SK-N-DZ (cell line): ENCODE measurements at places on chromosomes 4 and X.

DNA sequence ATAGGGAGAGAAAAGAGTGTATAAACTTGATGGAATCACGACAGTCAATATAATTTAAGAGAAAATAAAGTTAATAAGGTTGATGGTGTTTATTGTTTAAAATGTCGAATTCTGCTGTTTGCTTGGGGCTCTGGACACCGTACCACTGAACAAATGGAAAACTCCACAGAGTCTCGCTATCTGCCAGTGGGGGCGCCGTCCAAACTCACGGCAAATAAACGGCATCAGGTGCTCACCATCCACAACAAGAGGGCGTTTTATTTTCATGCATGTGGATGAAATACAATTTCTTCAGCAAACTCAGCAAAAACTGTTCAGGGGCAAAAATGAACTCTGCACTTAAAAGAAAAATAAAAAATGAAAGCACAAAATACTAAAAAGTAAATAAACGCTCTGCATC lies 46.6 kb upstream of the FAM47C start:
- no peak for DNase-seq

DNA sequence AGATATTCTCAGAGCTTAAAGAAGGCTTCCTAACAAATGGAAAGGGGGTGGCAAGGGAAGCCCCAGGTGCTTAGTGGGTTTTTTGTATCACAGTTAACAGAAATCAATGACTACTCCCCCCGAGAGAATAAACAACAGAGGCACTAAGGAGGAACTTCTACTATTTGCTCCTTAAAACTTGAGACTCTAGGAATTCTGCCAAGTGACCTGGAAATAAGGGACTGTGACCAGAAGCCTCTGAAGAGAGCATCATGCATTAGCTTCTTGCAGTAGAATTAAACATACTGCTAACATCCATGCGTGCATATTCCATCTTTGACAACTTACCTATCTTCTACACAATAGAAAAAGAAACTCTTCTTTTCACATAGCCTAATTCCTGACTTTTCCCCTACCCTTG lies 86.8 kb downstream of the CAMK2D start:
- no peak for DNase-seq

- no peak for DNase-seq
These were observed 8.9 kb upstream of the GSX2 start for GRCh38 chr4:54090804-54091623.

DNA sequence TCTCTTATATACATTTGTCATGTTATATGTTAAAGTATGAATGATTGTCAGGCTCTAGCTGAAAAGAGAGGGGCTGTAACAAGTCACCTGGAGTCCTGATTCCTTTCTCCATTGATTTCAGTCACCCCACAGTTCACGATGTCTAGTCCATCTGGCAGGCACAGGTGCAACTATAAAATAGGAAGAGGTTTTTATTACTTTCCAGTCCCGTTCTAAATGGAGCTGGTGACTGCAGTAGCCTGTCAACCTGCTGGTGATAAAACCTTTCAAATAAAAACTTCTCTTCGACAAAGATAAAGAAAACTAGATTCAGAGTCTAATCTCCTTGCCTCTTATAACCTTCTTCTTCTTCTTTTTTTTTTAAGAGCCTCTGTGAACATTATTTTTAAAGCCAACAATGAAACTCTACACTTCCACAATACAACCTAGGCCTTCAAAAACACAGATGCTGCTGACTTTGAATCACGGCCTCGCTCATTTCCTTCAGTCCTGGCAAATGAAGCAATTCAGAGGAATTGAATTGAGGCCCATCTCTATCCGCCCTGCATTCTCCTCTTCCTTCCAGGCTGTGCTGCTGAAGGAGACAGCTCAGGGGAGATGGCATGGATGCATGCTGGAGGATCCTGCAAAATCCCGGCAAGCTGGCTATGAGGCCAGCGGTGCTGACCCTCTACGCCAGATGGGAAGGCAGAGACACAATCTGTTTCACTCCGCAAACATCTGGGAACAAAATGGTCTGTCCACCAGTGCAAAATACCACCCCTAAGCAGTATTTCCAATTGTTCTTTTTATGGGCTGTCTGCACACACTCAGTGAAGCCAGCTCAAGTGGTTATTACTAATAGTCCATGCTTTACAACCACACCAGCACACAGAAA lies 27.3 kb upstream of the CDKN2AIP start:
- no peak for DNase-seq

GRCh38 chr4:180057891-180058671 lies 2185.1 kb upstream of the TENM3 start:
- peak; percentile 24 for DNase-seq

- no peak for DNase-seq
These were observed 984.2 kb upstream of the ADGRL3 start for GRCh38 chr4:60215906-60216305.

DNA sequence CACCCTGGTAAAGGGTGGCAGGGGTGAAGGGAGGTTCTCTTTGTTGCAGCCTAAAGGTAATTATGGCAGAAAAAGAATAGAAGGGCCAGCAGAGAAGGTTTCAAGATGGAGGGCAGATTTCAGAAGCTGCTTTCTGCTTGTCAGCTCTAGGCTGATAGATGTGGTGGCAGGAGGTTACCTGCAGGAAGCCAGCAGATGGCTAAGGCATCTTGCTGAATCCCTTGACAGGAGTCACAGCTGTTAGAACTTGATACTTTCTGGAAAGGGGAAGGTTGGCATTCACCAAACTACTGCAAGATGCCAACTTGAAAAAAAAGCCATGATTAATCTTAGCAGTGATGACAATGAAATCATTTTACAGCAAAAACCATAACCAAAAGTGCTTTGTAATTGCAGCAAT lies 69.5 kb upstream of the CBLL2 start:
- no peak for DNase-seq

DNA sequence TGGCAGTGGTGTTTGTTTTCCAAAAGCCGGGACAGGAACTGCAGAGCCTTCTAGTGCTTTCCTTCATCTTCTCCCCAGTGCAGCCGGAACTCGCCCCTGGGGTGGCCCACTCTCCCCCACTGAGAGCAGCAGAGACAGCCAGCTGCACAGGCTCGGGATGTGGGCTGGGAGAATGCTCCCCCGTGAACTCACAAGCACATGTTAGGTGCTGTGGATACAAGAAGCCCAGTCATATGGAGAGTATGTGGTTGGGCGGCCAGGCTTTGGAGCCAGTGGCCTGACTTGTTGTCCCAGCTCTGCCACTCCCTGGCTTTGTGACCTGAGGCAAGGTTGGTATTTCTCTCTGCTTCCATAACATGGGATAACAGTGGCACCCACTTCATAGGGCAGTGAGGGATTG lies 9.4 kb upstream of the KIAA0232 start:
- no peak for DNase-seq

DNA sequence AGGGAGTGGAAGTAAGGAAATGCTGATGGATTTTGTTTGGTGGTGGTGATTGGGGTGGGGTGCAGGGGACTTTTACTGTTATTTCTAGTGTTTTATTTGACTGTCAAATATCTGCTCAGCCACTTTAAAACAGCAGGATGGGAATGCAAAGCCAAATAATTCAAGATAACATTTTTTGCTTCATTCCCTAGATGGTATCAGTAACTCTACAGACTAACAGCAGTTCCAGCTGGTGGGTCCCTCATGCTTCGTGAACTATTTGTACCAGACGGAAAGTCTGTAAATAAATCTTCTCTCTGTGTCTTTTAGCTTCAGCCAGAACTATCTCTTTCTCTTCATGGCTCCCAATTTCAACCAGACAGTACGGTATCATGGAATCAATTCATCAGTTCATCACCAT lies 27.5 kb downstream of the GPR143 start:
- DNase-seq = no peak

GRCh38 chr4:830601-831482 lies 4.9 kb upstream of the CPLX1 start:
- DNase-seq = no peak

DNA sequence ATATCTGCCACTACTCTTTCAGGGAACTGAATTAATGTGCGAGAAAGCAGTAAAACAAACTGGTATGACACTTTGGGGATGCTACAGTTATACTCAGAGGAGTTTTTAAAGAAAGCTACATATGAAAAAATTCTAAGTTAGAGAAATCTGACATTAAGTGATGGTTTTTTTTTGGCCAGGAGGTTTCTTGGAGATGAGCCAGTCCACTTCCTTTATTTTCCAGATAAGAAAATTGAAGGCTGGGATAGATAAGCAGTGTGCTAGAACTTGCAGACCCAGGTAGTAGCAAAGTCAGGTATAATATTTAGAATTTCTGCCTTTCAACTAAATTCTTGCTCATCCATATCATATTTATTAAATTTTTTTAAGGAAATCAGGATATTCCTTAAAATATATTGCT lies 106.8 kb downstream of the FAT4 start:
- no peak for DNase-seq

GRCh38 chrX:106917830-106918500 lies 2.2 kb upstream of the CLDN2 start:
- no peak for DNase-seq

DNA sequence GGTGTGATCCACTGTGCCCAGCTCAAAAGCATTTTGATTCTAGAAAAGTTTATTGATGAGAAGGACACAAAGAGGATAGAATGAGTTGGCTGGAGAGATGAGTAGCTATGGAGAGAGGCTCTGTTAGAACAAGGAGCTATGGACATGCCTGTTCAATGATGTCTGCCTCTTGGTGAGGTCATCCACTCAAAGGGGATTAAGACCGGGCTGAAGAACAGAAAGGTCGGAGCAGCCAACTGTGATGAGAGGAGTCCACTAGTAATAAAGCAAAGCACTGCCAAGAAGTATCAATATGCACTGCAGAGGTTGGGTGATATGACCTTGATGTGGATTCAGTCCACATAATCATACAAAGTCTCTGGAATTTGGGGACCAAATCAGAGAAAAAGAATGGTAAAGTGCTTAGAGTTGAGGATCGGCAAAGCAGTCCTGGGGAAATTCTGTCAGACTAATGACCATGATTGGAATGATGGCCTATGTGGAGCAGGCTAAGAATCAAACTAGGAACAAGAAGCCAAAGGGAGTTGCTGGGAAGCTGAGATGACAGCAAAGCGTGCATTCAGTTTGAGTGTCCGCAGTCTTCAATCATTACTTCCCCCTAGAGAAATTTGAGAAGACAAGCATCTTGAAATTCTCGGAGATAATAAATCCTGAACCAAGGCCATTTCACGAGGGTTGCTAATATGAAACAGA lies 55.7 kb upstream of the MMAA start:
- no peak for DNase-seq

GRCh38 chr4:144594471-144594986 lies 51.4 kb upstream of the HHIP start:
- DNase-seq = no peak

DNA sequence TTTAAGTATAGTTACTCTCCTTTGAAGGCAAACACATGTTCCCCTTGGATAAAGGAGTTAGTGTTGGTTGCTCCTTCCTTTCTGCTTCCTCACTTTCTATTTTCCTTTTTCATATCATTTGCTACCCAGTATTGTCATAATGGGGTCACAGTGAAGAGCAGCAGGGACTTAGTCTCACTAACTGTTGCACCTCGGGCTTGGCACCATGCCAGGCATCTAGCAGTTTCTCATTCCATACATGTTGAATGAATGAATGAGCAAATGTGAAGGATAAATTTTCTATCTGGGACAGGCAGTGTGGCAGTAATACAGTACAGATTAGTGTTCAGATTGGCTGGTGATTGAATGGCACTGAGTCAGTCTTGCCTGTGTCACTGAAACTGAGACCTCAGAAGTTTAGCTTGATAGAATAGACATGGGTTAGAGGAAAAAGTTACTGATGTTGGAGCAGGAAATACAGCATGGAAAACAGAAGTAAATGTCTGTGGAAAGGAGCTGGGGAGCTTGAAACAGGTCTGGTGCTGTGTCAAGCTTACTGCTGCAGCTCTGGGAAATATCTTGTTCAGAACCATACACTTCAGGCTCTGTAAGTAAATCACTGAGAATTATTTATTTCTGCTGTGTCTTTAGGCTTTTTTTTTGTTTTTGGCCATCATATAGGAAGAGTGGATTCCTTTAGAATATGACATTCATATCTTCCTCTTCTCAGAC lies 55.8 kb upstream of the PITX2 start:
- no peak for DNase-seq
